ENCODE measurements at places on chromosomes 7 and 10.

- no peak for DNase-seq
These were observed 45.0 kb upstream of the PRR15 start for GRCh38 chr7:29518616-29519015.

DNA sequence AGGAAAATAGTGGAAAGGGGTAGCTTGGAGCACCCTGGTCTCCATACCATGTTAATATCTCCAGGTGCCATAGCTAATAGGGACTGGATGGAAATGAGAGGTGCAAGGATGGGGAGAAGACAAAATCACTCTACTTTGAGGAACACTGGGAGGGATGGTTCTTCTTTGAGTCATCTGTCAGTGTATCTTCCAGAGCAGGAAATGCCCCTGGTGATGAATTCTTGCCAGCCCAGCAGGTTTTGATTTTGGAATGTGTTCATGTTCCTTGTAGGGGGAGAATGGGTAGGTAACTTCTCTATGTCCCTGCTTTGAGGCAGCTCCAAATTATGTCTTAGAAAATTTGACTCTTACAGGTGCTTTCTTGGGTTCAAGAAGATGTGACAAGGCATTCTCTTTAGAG, 177.0 kb upstream of the GLI3 start:
- DNase-seq: no peak

GRCh38 chr7:48067475-48067874, 21.6 kb upstream of the UPP1 start:
- no peak for DNase-seq

- no peak for DNase-seq
These were observed 29.3 kb downstream of the PPP2R2D start for GRCh38 chr10:131930150-131930549.

GRCh38 chr7:41977151-41977651, 259.8 kb downstream of the GLI3 start:
- no peak for DNase-seq

DNA sequence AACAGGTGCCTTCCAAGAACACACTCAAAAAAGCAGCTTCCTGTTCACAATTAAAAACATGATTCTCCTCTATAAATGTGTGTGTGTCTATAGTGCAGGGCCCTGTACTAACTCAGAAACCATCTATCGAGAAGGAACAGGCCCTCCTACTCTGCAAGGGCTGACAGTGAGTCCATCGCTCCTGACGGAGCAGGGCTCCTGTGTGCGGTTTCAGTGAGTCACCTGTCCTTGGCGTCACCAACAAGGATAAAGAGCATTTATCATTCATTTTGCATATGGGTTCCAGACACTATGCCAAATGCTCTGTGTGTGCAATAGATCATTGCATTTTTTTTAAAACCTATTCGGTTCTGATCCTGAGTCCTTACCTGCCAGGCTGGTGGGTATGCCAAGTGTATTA, 63.7 kb downstream of the TACC2 start:
- no peak for DNase-seq

DNA sequence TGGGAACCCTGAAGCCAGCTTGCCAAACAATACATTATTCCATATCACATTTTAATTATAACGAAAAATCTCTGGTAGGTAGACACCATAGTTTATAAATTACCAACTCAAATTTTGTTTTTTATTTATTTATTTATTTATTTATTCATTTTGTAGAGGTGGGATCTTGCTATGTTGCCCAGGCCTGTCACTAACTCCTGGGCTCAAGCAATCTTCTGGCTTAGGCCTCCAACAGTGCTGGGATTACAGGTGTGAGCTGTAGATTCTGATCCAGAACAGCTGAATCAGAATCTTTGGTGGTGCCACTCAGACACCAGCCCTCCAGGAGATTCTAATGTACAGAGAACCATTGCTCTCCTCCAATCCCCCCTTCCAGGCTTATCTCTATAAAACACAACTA, 1.7 kb downstream of the PON2 start:
- no peak for DNase-seq

DNA sequence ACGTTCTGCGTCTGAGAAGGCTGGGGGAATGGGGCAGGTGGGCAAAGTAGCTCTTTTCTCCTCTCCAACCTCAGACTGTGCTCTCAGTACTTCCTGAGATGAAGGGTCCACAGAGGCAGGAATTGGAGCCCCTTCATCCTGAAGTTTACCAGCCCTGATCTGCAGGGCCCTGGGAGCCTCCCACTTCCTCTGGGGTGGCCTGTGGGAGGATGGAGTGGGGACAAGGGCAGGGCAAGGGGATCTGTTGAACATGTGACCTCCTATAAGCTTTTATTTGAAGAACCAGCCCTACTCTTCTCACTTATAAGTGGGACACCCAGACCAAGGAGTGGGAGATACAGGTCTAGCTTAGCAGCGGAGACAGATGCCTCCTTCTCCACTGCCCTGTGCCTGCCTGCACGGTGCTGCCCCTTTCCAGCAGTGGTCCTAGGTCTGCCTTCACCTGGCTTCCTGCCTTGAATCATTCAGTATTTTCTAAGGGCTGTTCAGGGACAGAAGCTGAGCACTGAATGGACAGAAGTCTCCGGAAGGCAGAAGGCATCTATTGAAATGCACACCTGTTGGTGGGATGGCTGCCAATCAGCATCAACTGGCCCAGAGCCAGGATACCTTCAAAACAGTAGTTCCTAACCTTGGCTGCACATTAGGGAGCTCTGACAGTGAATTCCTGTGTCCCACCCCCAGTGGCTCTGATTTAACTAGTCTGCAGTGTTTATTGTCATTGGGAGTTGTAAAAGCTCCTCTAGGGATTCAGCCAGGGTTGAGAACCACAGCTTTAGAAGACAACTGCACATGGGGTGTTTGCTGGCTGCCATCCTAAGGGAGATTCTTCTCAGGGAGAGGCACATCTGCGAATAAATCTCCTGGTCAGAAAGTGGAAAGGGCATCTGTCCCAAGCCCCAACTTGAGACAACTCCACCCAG, 2.7 kb upstream of the ARHGAP22 start:
- no peak for DNase-seq

- no peak for DNase-seq
These were observed 570 bp downstream of the BMS1 start for GRCh38 chr10:42783181-42783549.

- DNase-seq: no peak
These were observed 136.2 kb upstream of the TMEM106B start for GRCh38 chr7:12074889-12075288.

DNA sequence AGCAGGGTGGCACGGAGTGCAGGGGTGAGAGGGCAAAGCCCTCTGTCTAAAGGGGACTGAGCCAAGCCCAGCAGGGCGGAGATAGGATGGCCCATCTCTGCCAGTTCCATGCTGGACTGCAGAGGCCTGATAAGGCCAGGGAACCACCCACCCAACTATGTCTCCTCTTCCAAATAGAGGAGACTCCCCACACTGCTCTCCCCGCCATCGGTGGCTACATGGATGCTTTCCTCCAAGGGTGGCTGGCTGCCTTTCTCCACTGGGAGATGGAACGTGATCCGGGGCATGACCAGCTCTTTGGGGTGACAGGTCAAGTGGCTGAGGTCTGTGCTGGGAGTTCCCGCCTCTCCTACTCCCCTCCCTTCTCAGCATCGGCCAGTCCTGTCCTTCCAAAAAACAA, 58.1 kb upstream of the MXI1 start:
- no peak for DNase-seq

DNA sequence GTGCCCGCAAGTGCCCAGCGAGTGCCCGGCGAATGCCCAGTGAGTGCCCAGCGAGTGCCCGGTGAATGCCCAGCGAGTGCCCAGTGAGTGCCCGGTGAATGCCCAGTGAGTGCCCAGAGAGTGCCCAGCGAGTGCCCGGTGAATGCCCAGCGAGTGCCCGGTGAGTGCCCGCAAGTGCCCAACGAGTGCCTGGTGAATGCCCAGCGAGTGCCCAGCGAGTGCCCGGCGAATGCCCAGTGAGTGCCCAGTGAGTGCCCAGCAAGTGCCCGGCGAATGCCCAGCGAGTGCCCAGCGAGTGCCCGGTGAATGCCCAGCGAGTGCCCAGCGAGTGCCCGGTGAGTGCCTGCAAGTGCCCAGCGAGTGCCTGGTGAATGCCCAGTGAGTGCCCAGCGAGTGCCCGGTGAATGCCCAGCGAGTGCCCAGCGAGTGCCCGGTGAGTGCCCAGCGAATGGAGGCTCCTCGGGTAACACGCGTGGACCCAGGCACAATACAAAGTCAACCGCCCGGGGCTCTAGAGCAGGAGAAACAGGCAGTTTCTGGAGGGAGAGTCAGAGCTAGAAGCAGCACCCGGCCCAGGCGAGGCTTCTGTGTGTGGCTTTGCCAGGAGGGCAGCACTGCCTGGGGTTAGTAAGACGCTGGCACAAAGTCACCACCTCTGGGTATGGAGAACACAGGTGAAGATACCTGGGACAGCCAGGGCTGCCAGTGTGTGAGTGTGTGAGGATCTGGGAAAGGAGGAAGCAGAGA, 38.2 kb upstream of the CFAP46 start:
- no peak for DNase-seq

DNA sequence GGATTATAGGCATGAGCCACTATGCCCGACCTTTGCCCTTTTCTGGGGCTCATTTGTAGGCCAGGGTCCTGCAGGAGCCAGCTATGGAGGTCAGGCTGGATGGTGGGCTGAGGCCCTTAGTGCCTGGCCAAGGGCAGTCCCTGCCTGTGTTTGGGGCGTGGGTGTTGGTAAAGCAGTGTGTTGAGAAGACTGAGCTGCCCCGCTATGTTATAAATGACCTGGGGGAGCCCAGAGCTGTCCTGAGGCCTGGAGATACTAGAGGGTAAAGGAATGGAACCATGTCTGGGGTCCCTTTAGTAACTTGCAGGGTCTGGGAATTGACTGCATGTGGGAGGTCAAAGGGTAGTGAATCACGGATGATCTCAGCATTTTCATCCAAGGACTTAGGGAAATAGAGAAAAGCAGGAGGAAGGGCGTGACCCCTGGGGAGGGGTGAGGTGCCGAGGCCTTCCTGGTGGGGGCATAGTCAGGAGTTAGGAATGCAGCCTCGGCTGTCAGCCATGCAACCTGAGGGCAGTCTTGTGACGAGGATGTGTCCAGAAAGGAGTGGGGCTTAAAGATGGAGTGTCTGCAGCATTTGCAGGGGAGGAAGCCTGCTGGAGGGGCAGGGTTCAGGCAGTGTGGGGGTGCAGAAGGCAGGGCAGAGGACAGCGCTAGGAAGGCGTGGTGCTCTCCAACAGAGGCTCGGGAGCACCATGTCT, 31.5 kb downstream of the TMEM248 start:
- no peak for DNase-seq

DNA sequence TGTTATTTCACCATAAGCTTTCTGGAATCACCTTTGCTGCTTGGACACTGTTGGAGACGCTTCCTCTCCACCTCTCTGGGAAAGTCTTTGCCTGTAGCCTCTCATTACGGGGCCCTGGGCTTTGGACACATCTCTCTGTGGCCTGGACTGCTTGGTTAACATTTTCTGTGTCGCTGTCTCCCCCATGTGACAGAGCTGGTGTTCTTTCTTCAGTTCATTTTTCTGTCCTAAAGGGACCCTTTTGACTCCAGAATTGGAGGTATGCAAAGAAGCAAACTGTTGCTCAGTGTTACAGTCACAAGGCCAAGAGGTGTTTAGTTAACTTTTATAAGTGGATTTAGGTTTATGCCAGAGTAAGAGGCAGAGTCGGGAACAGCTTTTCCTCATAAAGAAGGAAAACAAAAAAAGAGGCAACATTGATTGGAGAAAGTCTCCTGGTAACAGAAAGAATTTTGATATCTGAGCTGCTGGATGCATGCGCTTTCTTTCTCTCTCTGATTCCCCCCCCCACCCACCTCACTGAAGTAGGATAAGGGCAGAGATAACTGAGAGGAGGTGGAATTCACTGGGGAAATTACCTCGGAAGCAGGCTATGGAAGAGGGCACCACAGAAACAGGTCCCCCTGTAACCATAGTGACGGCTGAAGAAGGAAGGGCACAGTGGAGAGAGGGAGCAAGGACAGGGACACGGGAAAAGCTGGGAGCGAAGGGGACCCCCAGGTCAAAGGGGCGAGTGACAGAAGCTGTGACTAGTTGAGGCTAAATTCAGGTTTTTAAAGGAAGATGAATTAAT, 57.8 kb downstream of the LGI1 start:
- no peak for DNase-seq

GRCh38 chr10:7667262-7668141, 736 bp upstream of the ITIH5 start:
- no peak for DNase-seq

GRCh38 chr10:105183536-105183935, 542.4 kb downstream of the SORCS3 start:
- no peak for DNase-seq

- no peak for DNase-seq
These were observed 4.9 kb upstream of the TOMM7 start for GRCh38 chr7:22827563-22827962.

DNA sequence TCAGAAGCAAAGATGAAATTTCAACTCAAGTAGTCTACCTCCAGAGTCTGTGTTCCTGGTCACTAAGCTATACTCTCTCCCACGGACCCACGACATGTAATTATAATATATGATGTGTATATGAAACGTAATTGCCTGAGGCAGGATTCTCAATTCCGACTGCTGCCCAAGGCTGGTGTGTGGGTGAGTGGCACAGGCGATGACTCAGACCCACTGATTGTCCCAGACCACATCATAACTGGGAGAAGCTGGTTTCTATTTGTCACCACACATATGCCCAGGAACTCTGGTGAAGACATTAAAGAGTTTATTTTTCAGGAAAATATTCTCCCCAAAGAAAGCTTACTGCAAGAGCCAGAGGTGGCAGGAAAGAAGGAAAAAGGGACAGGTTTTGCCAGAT, 219.3 kb downstream of the JAZF1 start:
- DNase-seq: no peak

DNA sequence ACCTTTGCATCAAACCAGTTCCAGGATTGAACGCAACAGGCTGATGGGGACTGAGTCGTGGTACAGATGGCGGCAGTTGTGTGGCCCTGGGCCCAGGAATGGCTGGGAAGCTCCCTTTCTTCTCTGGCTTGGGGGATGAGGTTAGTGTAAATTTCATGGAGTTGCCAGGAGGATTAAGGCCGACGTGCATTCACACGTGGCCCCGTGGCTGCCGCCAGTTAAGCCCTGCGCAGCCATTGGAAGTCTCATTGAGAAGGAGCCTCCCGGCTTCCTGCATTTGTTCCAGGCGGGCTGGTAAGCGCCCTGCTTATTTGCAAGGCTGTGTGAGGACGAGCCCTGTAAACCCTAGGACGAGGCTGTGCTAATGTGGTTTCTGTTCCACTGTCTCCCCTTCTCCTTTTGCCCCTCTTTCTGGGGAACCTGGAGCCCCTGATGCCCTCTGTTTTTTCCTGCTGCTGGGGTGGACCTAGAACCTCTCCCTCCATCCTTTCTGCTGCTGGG, 174.7 kb upstream of the TNRC18 start:
- DNase-seq: no peak

GRCh38 chr10:28947171-28947570, 269.9 kb downstream of the BAMBI start:
- DNase-seq: no peak

DNA sequence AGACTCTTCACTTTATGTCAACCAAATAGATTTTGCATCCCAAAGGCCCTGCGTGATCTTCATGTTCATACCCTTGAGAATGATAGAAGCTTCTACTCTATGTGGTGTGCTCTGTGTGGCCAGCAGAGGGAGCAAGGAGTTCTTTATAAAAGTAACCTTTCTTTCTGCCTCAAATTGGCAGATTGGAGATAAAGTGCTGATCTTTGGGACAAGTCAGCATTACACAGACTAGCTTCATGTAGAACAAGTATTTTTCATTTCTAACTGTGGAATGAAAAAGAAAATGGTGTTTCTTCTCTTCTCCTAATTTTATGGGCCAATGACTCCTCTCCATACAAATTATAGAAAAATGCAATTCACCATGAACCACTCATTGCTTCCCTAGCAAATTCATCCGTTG, 1214.1 kb downstream of the SORCS1 start:
- no peak for DNase-seq

- DNase-seq: no peak
These were observed 42.0 kb downstream of the ZC3HC1 start for GRCh38 chr7:130008941-130009847.
